Effector CD8-positive, alpha-beta T cell (primary cell): ENCODE measurements at places on chromosomes 7 and 10.

DNA sequence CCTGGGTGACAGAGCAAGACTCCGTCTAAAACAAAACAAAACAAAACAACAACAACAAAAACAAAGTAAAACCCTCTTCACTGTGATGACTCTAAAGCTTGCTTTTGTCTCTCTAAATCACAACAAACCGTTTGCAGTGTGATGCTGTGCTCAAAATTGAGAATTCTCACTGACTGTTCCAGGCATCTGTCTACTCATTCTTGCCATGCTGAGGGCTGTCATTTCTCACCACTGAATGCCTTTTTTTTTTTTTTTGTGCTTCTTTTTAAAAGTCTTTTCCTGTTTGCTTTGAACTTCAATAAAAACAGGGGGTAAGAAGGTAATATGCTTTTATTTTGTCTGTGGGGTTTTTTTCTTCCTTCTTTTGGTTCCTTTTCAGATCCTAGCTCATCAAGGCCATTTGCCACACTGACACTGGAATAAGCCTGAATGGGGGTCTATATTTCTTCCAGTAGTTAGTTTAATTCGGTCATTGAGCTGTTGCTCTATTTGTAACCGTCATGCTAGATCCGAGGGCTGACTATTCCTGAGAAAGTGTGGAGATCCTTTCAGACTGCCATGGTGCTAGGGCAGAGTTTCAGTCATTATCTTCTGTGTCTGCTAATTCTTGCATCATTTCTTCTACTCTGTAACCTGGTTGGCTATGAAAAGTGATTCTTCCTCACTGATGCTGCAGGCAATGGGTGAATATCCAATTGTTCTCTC lies 10.6 kb downstream of the FAS start:
- no peak for DNase-seq

DNA sequence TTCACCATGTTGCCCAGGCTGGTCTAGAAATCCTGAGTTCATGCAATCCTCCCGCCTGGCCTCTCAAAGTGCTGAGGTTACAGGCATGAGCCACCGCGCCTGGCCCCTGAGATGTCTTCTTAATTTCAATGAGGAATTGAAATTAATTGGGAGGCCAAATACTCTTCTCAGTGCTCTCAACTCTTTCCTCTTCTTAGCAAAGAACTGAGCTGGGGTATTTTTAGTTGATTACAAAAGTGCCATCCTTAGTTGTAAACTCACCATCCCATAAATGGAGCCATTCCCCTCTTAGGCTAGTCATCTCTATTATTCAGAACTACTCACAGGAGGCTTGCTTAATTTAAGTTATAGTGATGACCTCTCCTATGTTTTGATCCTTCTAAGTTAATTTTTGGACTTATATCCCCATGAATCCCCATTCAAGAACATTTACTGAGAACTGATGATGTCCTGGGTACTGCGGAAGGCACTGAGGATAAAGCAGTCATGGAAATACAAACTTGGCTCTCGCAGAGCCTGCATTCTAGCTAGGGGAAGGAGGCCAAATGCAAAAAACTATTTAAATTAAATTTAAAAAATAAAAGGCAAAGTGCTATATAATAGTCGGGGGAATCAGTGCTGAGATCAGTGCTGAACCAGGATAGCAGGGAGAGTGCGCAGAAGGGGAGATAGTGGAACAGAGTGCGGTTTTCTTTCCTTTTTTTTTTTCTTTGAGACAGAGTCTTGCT lies 145.3 kb downstream of the SFMBT2 start:
- no peak for DNase-seq

DNA sequence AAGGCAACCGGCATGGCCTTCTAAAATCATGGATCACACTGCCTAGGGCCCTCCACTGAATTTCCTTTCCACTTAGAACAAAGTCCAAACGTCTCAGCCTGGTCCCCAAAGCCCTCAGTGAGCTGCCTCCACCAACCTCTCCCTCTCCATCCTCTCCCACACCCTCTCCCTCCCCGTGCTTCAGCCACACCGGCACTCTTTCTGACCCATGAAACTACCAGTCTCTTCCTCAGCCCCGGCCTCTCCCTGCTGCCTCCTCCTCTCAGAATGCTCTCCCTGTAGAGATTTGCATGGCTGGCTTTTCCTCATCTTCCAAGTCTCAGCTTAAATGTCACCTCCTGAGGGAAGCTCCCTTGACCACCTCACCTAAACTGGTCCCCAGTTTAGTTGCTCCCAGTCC lies 219.0 kb upstream of the ZMIZ1 start:
- no peak for DNase-seq

GRCh38 chr10:77416311-77417135 lies 221.1 kb downstream of the KCNMA1 start:
- DNase-seq: no peak

DNA sequence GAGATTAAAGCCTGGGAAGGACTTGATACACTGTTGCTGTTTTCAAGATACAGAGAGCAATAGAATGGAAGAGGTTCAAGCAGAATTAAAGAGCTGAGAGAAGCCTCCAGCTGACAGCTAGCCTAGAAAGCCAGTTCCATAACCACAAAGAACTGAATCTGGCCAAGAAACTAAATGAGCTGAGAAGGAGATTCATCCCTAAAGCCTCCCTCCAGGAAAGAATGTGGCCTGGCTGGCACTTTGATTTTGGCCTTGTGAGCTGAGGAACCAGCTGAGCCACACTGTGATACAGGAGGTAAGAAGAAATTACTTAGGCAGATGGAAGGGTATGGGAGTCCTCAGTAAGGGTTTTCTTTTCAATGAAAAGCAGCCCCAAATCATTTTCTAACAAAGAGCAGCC lies 324.1 kb downstream of the PHF14 start:
- no peak for DNase-seq

GRCh38 chr7:18798088-18798906 lies 302.7 kb downstream of the HDAC9 start:
- no peak for DNase-seq

GRCh38 chr7:121954803-121955202 lies 81.8 kb downstream of the PTPRZ1 start:
- DNase-seq: no peak

DNA sequence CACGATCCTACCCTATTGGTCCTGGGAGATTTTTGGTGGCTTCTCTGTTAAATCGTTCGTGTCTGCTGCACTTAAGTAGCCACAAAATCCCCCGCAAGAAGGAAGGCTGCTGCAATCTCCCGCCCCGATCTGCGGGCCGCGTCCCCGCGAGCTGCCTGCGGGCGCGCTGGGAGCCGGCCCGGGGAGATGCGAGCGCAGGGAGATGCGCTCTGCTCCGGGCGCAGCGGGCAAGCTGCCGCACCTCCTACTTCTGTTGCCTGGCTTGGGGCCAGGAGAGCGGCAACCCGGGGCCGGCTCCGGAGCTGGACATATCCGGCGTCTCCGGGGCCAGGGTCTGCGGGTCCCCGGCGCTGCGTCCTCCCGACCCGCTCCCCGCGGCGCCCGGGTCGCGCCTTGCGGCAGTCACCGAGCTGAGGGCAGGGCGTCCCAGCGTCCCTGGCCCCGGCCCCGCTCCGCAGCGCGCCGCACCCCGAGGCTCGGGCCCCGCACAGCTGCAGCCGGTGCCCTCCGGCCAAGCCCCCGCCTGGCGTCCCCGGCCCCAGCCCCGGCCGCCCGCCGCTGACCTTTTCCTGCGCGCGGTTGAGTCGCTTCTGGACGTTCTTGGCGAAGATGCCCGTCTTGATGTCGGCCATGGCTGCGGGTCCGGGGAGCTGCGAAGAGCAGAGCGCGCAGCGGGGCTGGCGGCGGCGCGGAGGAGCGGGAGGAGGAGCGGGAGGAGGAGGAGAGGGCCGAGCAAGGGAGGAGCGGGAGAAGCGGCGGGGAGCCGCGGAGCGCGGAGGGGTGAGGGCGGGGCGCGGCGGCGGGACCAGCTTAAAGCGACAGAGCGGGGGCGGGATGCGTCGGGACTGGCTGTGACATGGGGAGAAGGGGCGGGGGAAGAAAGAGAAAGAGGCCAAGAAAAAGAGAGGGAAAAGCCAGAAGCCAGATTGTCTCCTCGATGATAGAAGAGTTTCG lies at the start of gene AMPH:
AMPH (minus strand) TSS at position 654 of the 954 bp plus-strand sequence; CDS start at position 632, 22 bp downstream.
- no peak for DNase-seq

DNA sequence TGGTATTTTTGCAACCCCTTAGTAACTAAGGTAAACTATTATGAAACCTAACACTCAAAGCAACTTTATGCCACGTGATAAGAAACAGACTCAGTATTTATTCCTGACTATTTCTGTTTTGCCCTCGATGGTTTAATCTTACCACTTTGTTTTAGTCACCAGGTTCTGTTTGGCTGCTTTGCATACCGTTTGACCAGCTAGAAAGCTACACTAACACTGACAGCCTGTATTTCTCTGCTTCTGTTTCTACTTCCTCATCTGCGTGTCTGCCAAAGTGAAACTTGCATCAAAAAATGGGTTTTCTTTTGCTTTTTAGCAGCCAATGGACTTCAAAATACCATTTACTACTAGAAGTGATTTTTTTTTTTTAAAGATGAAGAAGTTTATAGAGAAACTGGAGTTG lies 802.5 kb downstream of the GRM8 start:
- no peak for DNase-seq

DNA sequence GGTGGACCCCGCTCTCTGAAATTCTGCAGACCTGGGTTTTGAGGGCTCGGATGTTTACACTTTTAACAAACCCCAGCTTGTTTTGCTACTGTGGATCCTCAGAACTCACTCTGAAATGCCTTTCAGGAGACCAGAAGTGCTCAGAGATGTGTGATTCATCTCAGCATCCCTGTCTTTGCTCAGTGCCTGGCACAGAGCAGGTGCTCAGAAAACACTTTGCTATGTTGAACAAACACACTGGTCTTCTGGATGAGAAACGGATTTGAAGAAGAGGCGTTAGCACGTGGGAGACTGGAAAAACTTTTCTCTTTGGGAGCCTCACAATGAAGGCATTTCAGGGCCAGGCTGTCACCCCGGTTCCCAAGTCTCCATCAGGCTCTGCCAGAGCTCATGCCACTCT lies 53.3 kb downstream of the SH3PXD2A start:
- no peak for DNase-seq

- no peak for DNase-seq
These were observed 333 bp downstream of the SMNDC1 start for GRCh38 chr10:110304394-110304779.

DNA sequence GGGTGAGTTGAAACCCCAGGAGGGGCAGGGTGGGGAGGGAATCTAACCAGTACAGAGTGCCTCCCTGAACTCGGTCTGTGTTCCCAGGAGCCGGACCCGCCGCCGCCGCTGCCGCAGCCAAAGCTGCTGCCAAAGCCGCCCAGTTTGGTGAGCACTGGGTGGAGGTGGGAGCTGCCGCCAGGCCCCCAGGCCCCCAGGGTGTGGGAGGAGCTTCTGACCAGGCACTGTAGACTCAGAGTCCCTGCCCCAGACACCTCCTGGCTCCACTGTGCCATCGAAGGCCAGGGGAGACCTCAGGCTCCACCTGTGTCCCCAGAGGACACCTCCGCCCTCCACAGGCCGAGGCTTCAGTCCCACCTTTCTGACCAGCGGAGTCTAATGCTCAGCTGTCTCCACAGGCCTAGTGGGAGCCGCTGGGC lies 20.4 kb upstream of the LIMK1 start:
- DNase-seq: no peak

DNA sequence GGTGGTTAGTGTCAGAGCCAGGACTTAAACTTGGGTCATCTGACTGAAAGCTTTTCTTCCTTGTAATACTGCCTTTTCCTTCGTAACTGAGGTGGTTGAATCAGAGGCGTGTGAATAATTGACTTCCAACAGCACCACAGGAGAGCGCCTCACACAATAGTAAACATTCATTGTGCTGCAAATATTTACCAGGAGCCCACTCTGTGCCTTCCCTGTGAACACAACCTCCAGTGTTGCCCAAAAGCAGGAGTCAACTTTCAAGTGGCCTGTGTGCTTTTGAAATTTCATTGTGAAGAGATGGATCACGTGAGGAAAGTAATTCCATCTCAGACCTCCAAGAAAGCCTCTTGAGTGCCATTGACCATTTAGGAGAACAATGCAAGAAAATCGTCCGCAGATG lies 60.2 kb downstream of the ADRA2A start:
- DNase-seq: no peak

DNA sequence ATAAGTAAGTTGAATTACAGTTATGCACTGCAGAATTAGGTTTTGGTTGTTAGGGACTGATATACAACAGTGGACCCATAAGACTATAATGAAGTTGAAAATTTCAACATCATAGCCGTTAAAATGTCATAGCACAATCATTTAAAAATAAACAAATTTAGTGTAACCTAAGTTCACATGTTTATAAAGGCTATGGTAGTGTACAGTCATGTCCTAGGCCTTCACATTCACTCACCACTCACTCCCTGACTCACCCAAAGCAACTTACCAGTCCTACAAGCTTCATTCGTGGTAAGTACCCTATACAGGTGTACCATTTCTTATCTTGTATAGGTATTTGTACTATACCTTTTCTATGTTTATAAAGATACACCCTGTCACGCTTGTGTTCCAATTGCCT lies 113.7 kb downstream of the RAB11FIP2 start:
- no peak for DNase-seq

GRCh38 chr7:73366127-73366526 lies 38.2 kb downstream of the FKBP6 start:
- DNase-seq: no peak

DNA sequence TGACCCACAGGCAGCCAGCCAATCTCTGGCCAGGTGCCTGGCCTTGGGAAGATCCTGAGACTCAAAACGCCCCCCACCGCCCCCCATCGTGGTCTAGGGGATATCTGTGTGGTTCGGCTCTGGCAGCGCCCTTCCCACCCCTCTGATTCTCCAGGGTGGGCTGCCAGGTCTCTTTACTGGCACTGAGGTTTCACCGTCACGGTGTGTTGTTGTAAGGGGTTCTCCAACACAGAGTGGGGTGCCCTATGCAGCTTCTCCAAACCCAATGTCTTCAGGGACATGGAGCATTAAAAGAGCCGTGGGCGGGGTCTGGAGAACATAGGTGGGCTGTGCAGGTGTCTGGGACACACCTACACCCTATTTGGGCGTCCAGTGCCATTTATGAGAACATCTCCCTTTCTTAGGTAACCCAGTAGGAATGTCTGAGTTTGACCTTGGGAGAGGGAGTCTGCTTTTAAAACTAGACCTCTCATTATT lies 1.5 kb downstream of the MAFK start:
- DNase-seq: no peak

DNA sequence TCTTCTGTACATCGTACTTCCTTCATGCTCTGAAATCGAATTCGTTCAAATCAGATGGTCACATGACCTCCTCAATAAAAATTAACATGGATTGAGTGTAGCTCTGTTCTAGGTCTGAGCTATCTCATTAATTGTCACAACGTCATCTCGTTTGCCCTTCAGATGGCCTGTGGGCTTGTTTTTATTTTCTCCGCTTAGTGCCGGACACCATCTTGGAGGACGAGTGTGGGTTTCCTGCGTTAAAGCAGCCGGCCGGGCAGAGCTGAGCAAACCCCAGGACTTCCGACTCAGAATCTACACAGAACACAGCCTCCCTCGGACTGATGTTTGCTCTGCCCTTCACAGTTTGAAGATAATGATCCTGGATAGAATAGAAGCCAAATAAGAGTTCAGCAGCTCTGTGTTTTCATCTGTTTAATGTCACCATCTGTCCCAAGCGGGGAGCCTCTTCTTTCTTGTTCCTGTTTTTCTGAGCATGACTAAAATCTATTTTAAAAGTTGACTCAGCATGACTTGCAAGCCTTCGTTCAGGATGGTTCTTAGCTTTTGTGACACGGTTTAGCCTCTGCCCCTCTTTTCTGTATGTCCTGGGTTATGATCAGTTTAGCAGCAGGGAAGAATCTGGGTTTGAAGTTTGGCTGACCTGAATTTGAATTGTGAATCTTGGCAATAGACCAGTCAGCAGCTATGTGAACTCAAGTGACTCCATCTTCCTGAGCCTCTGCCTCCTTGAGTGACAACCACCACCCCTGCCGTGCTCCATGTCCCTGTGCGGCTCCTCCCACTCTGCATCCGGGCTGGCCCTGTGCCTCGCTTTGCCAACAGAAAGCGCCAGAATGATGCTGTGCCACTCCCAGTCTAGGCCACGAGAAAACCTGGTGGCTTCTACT lies 30.6 kb upstream of the GALNTL5 start:
- DNase-seq: no peak

- DNase-seq: no peak
These were observed 18.8 kb downstream of the CELF2 start for GRCh38 chr10:11036424-11037011.
